ENCODE measurements at places on chromosomes 16 and 17.

- DNase-seq: peak; percentile 19
These were observed 71.6 kb downstream of the MAP2K6 start for GRCh38 chr17:69485901-69486643.

DNA sequence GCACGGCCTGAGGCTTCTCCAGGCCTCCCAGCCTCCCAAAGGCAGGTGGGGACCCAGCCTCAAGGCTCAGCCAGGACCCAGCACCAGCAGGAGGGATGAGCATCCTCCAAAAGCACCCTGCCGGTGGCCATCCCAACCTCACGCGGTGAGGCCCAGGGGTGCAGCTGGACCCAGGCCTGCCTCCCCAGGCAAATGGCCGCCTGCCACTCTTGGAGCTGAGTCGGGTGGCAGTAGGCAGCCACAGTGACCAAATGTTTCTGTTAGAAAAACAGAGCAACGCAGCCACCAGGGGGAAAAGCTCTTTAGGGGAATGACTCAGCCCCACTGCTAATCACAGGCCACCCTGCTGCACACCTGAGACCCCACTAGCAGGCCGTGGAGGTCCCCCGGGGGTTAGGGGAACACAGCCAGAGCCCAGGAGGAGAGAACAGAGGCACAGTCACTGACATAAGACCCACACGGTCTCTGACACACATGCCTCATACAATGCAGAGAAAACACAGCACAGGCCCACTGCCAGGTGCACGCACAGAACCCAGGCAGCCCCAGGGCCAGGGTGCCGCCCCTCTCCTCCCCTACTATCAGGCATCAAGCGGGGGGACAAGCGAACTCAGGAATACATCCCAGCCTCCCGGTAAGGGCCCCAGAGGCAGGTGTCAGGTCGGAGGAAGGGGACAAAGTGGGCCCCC is 12.4 kb downstream of the BCAR1 start:
- peak; percentile 61 for DNase-seq

DNA sequence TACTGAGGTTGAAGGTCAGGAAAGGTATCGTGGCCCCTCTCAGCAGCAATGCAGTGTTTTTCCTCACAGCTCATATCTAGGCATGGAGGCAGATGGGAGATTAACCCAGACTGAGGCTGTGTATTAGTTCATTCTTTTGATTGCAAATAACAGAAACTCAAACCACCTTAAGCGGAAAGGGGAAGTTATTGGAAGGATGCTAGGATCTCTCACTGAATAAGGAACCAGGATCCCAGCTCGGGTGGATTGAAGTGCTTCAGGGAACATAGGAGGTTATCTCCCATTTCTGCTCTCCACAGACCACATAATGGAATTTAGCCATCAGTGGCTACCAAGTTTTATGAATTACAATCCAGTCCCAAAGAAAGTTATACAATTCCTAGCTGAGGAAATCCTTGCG is 8.2 kb downstream of the ZNF689 start:
- no peak for DNase-seq

- DNase-seq: no peak
These were observed 1.2 kb downstream of the ABCA5 start for GRCh38 chr17:69325518-69326376.

DNA sequence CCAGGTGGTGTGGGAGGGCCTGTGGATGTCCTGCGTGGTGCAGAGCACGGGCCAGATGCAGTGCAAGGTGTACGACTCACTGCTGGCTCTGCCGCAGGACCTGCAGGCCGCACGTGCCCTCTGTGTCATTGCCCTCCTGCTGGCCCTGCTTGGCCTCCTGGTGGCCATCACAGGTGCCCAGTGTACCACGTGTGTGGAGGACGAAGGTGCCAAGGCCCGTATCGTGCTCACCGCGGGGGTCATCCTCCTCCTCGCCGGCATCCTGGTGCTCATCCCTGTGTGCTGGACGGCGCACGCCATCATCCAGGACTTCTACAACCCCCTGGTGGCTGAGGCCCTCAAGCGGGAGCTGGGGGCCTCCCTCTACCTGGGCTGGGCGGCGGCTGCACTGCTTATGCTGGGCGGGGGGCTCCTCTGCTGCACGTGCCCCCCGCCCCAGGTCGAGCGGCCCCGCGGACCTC is 798 bp downstream of the CLDN9 start:
- DNase-seq: peak; percentile 47

GRCh38 chr17:731644-732066 is 741 bp upstream of the TLCD3A start:
- no peak for DNase-seq

DNA sequence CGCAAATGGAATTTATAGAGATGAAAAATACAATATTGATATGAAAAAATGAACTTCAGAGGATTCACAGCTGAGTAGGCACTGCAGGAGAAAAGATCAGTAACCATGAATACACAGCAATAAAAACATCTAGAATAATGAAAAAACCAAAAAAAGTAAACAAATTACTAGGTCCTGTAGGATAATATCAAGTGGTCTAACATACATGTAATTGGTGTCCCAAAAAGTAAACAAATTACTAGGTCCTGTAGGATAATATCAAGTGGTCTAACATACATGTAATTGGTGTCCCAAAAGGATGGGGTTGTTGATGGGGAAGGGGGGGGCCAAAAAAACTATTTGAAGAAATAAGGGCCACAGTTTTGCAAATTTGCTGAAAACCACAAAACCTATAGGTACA is 43.4 kb downstream of the ZNF18 start:
- no peak for DNase-seq

DNA sequence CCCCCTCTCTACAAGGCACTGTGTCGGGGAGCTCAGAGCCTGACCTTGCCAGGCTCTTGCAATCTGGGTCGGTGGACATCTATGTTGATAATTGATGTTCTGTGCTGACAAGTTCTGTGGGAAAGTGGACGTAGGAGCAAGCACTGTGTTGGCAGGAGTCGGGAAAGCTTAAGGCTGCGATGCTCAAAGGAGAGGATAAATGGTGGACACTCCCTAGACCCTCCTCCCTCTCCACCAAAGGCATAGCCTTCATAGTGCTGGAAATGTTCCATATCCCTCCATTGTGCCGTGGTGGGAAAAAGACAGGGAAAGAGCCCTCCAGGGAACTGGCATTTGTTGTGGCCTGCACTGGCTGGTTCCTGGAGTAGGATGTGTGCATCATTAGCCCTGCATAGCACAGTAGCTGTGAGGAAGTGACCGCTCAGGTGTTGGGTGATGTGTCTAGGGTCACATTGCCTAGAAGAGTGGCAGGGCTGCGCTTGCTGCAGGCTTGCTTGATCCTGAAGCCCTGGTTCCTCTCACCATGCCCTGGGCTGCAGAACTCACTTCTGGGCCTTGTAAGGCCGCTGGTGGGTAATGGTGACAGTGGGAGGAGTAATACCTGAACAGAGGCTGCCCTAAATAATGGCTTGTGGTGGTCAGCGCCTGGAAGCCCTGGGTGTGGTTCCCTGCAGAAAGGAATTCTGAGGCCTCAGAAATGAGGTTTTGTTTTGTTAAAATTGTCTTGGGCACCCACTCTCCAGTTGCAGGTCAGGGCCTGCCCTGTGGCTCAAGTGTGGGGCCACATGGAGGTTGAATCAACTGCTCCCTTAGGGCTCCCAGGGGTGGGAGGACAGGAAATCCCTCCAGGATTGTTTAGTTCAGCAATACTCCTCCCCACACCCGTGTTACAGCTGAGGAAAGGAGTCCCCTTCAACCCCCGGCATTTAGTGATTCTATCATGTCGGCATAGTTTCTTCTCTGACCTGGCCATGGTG is 62.6 kb downstream of the KSR1 start:
- no peak for DNase-seq

- DNase-seq: no peak
These were observed 132.3 kb downstream of the SOCS1 start for GRCh38 chr16:11123666-11124065.

Measured in ELR (cell line).